ENCODE measurements at places on chromosomes 12 and 14.

GRCh38 chr14:99511421-99512109, 30.4 kb downstream of the CCNK start:
- no peak for DNase-seq

GRCh38 chr14:30638926-30639325, 16.8 kb downstream of the SCFD1 start:
- no peak for DNase-seq

DNA sequence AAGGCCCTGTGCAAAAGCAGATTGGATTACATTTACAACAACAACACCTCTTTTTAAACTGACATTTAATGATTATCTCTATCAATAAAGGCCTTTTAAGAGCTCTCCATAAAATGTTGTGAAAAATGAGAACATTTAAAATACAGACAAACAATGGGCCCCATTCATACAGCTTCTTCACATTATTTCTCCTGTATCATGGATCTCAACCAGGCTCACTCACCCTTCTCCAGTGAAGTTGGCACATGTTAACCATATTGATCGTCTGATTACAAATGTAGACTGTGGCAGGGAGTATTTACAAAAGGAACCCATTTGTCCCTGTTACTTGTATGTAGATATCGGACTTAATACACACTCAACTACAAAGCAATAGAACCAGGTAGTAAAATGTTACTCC, 220.2 kb upstream of the BTG1 start:
- no peak for DNase-seq

DNA sequence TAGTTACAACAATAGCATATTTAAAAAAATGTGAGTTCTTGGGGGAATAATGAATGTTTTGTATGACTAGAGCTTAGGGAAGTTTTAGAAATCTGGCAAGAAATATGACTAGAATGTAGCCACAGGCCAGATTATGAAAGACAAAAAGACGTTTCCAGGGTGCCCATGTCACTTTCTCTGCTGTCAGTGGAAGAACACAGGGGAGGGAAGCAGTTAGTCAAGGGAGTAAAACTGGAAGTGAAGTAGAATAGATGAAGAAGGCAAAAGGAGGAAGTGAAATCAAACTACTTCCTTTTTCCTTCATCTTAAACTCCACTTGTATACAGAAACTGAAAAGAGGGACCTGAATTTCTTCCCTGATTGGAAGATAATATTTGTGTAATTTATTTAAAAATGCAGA, 81.2 kb upstream of the ATP2B1 start:
- no peak for DNase-seq

- DNase-seq: no peak
Observed at GRCh38 chr14:96247031-96247430, 9.0 kb upstream of the BDKRB1 start.

- no peak for DNase-seq
Observed at GRCh38 chr14:61444215-61444768, 122.9 kb downstream of the PRKCH start.

DNA sequence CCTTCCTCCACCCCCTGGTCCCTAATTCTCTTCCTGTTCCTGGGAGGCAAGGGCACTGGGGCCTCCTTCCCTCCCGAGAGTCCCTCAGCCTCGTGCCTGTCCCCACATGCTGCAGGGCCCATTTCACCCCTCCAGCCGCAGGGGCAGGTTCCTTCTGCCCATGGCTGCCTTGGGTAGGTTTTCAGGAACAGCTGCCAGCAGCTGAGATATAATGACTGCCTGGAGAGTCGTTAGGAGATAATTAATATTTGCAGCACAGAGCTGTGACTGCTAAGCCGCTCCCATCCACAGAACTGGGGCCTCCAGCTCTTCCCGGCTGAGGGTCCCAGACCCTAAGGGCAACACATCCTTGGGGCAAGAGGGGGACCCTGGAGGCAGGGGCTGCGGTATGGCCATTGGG, 211.9 kb upstream of the LHX5 start:
- no peak for DNase-seq

DNA sequence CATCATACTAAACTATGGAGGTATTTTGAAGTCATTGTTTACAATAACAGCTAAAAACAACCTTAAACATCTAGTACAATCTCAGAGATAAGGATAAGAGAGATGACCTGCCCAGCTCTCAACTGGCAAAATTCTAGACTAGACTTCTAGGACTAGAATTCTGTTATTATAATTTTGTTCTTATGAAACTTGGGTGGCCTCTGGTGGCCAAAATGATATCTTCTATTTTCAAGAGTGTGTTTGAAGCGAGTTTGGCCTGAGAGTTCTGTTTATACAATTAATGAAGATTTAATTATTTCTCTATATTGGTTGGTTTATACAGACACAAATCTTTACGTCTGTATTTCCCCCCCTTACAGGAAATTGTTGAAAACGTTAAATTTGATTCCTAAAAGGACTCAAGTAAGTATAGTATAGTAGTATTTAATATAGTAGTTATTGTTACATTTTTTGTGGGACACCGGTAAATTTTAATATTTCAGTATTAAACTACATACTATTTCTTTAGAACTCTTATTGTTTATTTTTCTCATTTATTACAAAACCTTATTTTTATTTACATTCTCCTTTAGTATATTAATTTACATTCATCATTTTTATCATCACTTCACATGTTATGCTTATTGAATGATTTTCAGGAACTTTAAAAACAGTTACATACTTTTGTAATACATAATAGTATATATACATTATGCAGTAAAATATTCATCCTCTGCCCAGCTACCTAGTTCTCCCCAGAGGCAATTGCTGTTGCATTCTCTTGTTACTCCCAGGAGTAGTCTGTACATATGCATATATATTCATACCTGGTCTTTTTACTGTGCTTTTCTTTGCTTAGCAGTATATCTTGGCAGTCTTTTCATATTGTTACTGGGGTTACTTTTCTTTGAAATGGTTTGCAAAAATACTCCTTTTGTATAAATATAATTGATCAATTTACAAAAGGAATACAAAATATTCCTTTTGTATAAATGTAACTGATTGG, 6.6 kb downstream of the PPHLN1 start:
- no peak for DNase-seq

GRCh38 chr12:129902371-129903091, 1.3 kb downstream of the TMEM132D start:
- DNase-seq: no peak

DNA sequence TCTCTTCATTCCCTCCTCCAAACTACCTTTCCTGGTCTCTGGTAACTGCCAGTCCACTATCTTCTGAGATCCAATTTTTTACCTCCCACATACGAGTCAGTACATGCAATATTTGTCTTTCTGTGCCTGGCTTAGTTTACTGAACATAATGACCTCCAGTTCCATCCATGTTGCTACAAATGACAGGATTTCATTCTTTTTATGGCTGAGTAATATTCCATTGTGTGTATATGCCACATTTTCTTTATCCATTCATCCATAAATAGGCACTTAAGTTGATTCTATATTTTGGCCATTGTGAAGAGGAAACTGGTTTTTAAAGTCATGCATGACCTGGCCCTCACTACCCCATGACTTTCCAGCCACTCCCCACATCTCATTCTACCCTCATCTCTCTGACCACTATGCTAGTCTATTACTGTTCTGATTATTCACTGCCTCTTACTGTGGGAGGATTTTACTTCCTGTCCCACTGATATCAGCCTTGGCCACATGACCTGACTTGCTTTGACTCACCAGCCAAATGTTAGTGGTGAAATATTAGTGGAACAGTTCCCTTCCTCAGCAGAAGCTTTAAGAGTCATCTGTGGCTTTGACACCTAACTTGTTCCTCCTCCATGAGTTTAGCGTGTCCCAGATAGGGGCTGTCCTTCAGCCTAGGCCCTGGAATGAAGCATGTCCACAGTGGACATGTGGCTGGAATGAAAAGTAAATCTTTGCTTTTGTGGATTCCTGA, 52.2 kb downstream of the GOLGA5 start:
- no peak for DNase-seq

DNA sequence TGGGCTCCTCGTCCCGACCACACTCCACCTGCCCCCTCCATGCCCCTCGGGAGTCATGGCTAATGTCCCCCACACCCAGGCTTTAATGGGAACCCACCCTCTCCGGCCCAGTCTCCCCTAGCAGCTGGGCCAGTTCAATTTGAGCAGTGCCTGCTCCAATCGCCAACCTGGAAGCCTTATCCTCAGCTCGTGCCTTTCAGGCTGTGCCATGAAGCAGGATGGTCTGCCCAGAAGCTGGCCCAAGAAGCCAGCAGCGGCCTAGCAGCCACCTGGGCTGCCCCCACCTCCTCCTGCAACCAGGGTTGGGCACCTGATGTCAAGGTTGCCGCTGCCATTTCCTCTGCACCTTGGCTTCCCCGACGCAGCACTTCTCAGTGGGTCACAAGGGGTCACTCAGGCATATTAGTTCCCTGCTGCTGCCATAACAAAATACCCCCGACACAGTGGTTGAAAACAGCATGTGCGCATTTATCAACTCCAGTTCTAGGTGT, 2.3 kb upstream of the CLBA1 start:
- DNase-seq: no peak

GRCh38 chr14:72836085-72836484, 57.8 kb downstream of the DPF3 start:
- no peak for DNase-seq

- no peak for DNase-seq
Observed at GRCh38 chr12:106906715-106907114, 49.0 kb upstream of the TMEM263 start.
